AG04450 (cell line): ENCODE measurements at places on chromosomes 3 and 15. TPM values are rescaled to one million over a fixed set of nuclear protein-coding genes. Genes with fewer than 3 reads are reported as not detected.

DNA sequence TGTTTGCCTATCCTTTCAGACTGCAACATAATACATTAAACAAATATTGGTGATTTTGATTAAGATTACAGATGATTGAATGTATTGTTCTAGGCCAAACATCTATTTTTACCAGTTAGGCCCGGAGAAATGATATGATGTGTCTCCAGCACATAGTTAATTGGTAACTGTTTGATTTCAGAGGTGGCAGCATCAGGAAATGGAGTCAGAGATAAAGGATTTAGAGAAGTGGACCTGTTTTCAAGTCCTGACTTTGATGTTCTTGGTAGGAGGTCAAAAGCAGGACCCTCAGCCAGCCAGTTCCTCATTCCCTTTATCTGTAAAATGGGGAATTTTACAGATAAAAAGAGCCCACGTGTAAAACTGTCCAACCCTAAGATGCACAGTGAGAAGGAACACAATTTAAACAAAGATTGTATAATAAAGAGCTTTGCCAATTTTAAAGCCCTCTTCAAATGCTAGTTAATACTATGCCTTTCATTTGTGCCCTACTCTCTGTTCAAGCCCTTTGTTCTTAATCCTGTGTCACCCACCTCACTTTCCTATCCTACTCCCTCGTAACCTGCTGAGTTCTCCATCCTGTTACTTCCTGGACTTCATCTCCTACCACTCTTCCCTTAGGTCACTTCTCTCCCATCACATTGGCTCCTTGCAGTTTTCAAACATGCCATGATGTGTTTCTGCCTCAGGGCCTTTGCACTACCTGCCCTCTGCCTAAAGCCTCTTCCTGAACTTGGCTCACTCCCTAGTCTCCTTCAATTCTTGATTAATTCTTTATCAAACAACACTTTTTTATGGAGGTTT, 2.5 kb downstream of the TMEM212 start:
- DNase-seq: no peak

DNA sequence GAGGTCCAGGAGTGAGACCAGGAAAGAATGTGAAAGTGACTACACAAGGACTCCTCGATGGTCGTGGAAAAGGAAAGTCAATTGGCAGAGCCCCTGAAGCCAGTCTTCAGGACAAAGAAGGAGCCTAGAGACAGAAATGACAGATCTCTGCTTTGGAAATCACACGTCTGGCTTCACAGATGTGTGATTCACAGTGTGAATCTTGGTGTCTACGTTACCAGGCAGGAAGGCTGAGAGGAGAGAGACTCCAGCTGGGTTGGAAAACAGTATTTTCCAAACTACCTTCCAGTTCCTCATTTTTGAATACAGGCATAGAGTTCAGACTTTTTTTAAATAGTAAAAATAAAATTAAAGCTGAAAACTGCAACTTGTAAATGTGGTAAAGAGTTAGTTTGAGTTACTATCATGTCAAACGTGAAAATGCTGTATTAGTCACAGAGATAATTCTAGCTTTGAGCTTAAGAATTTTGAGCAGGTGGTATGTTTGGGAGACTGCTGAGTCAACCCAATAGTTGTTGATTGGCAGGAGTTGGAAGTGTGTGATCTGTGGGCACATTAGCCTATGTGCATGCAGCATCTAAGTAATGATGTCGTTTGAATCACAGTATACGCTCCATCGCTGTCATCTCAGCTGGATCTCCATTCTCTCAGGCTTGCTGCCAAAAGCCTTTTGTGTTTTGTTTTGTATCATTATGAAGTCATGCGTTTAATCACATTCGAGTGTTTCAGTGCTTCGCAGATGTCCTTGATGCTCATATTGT, 6.0 kb downstream of the CCR2 start:
- no peak for DNase-seq

GRCh38 chr15:88258093-88258641, 1.6 kb upstream of the NTRK3 start:
- no peak for DNase-seq

DNA sequence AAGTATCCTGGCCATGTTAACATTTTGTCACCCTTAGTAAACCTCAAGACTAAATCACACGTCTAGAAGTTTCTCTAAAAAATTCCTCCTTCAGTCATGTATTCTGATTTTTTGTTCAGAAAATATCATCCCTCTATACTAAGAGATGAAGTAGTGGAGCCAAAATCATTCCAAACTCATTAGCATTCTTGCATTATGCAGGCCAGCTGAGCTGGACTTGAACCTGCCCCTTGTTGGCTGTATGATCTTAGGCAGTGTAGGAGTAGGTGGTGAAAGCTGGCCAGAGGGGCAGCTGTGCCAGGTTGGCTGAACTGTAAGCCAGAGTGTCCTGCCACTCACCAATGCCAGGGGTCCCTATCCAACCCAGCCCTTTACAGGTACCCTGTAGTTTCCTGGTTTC, 69.1 kb downstream of the CDAN1 start:
- no peak for DNase-seq

GRCh38 chr3:14842277-14842676, 23.5 kb downstream of the FGD5 start:
- DNase-seq: no peak

The CHRNA3 gene
- not detected in 2 replicates for polyA plus RNA-seq

The SEMA6D gene
- 7.9 and 10.7 TPM in 2 replicates for polyA plus RNA-seq

GRCh38 chr15:80059786-80060355, 395 bp downstream of the ZFAND6 start:
- no peak for DNase-seq

The PGBD4 gene
- polyA plus RNA-seq: 1.6 and 2.2 TPM in 2 replicates

The MELTF gene
- polyA plus RNA-seq: 0.51 and 0.55 TPM in 2 replicates

- no peak for DNase-seq
Measured at GRCh38 chr3:188197388-188197847, 43.5 kb downstream of the LPP start.

The SIDT1 gene
- polyA plus RNA-seq: not detected in 2 replicates

The EPHA6 gene
- not detected in 2 replicates for polyA plus RNA-seq

GRCh38 chr3:2684046-2684445, 426.1 kb downstream of the IL5RA start:
- no peak for DNase-seq

The MUC20 gene
- polyA plus RNA-seq: 0.19 TPM in 2 replicates

The OR5H2 gene
- polyA plus RNA-seq: not detected in 2 replicates

The CCR9 gene
- polyA plus RNA-seq: not detected in 2 replicates

DNA sequence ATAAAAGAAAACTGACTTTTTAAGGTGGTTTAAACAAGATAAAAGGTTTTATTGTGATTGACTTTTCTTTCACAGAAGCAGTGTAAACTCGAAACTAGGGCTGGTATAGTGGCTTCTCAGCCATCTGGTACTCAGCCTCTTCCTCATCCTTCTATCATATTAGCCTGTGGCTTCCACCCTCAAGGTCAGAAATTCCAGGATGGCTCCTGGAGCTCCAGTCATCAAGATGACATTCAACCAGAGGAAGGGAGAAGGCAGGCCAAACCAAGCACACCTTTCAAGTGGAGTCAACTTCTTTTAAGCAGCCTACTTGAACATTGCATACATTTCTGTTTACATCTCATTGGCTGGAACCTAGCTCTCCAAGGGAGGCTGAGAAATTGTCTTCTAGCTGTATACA, 1.3 kb upstream of the MESD start:
- DNase-seq: no peak

- DNase-seq: no peak
Measured at GRCh38 chr15:92524161-92524560, 130.5 kb downstream of the ST8SIA2 start.

DNA sequence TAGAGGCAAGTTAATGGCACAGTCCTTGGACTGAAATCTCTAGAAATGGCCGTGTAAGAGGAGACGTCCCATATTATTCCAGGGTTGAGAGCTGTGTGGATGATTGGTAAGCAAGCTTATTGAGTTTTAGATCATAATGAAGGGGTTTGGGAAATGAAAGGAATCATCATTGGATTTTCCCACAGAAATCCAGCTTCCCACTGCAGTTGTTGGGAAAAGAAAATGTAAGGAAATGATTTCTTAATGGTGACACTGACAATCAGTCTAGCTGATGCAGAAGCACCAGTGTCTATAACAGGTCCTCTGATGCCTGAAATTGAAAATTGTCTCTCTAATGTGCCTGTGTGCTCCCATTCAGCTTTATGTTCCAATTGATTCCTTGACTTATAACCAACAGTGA, 728.6 kb downstream of the GRM7 start:
- DNase-seq: no peak

The SCAANT1 gene
- not detected in 2 replicates for polyA plus RNA-seq

The CELF6 gene
- 0.07 and 0.10 TPM in 2 replicates for polyA plus RNA-seq

The GPR87 gene
- not detected in 2 replicates for polyA plus RNA-seq

GRCh38 chr3:113912552-113913236, 35.1 kb upstream of the ZDHHC23 start:
- DNase-seq: peak; percentile 32
